ENCODE measurements at places on chromosomes 3 and 15.

- DNase-seq = no peak
These were observed 74.7 kb downstream of the DCUN1D1 start for GRCh38 chr3:182905623-182906022.

- DNase-seq = no peak
These were observed 106.5 kb downstream of the IQCH start for GRCh38 chr15:67361100-67361499.

DNA sequence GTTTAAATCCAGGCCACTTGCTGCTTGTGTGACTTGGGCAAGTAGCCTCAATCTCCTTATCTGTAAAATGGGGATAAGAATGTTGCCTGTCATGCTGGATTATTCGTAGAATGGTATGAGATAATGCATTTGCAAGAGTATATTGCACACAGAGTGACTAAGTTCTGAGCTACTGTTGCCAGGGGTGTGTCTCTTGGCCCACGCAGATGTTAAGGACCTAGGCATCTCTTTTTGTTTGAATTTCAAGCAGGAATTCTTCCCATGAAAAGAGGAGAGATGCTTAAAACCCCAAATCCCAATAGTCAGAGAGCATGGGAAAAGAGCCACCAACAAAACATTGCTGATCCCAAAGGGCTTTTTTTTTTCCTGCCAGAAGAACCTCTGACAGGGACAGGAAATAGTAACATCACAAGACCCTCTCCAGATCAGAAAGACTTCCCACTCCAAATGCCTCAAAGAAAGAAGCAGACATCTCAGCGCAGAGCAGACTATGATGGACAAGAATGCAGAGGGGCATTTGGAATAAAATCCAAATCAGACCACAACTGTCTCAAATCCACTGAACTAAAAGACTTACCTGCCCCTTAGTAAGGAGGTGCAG, 90.5 kb downstream of the MRPL46 start:
- no peak for DNase-seq

- DNase-seq = no peak
These were observed 38.5 kb downstream of the SMAD3 start for GRCh38 chr15:67103869-67104268.

DNA sequence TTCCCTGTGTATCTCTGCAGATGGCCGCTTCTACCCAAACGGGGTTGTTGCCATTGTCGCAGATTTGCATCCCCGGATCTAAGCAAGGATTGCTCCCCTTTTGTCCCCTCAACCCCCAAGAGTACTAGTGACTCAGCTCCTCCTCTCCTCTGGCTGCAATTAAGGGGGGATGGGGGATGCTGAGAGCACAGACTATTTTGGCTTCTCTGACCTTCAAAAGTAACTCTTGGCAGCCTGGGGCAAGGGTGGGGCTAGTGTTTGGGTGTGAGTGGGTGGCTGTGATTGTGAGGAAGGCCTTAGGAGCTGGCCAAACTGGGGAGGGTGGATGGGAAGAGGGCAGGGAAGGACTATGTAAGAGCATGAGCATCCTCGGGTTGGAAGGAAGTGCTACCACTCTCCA, 1.2 kb upstream of the MAP1A start:
- DNase-seq = no peak

DNA sequence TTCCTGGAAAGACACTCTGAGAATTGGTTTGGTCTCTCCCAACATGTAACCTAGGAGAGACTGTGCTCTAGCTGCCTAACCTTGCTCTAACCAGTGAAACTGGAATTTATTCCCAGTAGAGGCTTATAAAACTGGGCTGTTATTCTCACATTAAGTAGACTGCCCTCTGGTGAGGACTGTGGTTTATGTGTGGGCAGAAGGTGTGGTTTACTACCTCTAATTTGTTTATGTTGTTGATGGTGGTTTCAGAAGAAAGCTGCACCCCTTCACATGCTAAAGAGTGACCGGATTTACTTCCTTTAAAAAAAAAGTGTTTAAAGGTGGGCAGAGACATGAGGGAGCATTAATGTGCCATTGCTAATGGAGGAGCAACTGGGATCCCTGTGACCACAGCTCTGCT, 273.2 kb downstream of the MECOM start:
- no peak for DNase-seq

DNA sequence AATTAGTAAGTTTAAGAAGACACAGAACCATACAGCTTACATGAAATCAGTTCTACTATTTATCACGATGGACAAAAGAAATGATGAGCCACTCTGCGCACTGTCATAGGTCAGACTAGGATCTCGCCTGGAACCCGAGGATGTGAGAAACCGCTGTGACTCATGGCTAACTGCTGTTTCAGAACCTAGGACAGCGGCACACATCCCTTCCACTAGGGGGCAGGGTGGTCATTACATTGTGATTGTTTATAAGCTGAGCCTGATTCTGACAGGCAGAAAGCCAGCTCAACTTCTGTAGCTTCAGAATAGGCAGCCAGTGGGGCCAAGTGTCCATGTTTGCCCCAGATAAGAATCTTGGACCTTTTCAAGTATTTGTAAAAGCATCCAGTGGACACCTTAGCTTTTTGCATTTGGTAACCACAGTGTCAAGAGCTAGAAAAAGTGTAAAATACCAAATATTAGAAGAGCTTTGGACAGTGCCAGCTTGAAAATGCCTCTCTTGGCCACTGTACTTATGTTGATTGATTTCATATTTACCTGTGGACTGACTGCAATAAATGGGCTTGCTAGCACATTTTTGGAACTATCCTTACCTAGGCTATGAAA, 115.8 kb downstream of the KBTBD8 start:
- DNase-seq = peak; percentile 62

- DNase-seq = no peak
These were observed 100.2 kb downstream of the GHSR start for GRCh38 chr3:172347895-172348679.

GRCh38 chr15:78358102-78358870, 18.1 kb downstream of the CRABP1 start:
- DNase-seq = no peak

- no peak for DNase-seq
These were observed 113.2 kb downstream of the IL1RAP start for GRCh38 chr3:190626951-190627620.

GRCh38 chr15:27645672-27646071, 453.4 kb downstream of the OCA2 start:
- DNase-seq = no peak

- no peak for DNase-seq
These were observed 14.7 kb upstream of the LMCD1 start for GRCh38 chr3:8486936-8487335.

GRCh38 chr15:19974998-19975397, 566.6 kb downstream of the GOLGA6L6 start:
- DNase-seq = no peak

DNA sequence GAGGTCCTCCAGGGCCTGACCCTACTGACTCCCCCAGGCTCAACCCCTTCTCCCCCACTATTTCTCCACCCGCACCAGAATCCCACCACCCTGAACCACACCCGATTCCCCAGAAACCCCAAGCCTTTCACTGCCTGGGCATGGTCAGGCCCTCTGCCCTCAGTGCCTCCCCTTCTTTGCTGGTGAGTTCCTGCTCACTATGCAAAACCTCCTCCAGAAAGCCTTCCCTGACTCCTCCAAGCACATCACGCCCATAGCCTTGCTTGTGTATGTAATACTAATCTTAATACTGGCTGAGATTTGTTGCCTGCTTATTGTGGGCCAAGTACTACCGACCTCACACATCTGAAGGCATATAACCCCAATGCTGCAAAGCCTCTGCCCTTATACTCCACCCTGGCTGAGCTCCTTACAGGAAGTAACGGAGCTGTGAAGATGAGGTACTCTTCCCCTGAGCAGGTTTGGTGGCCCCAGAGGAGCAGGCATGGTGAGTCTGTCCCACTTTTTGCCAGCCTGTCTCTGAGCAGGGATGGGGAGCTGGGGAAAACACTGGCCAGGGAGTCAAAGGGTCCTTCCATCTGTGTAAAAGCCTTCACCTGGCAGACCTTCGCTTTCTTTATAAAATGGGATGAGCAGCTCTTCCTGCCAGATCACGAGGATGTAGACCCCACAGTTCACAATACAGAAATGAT, 9.5 kb downstream of the RAB6B start:
- no peak for DNase-seq

- no peak for DNase-seq
These were observed 506.5 kb upstream of the TBL1XR1 start for GRCh38 chr3:177703788-177704187.

DNA sequence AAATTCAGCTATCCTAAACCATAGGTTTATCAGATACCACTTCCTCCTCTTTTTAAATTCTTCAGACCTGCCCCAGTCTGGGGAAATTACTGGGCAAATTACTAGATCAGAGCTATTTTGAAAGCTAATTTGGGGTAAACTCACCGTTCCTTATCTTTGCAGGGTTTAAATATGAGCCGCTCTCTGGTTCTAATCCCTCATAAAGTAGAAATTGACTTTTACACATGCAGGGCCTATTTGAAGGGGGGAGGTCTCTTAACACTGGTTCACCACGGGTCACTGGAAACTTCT, 11.0 kb upstream of the MEIS2 start:
- no peak for DNase-seq
